PC-3 (cell line): ENCODE measurements at places on chromosomes 1 and 21. TPM values are rescaled to one million over a fixed set of nuclear protein-coding genes. Genes with fewer than 3 reads are reported as not detected.

Gene MEX3A
- 12.9 and 14.7 TPM in 2 replicates for total RNA-seq

DNA sequence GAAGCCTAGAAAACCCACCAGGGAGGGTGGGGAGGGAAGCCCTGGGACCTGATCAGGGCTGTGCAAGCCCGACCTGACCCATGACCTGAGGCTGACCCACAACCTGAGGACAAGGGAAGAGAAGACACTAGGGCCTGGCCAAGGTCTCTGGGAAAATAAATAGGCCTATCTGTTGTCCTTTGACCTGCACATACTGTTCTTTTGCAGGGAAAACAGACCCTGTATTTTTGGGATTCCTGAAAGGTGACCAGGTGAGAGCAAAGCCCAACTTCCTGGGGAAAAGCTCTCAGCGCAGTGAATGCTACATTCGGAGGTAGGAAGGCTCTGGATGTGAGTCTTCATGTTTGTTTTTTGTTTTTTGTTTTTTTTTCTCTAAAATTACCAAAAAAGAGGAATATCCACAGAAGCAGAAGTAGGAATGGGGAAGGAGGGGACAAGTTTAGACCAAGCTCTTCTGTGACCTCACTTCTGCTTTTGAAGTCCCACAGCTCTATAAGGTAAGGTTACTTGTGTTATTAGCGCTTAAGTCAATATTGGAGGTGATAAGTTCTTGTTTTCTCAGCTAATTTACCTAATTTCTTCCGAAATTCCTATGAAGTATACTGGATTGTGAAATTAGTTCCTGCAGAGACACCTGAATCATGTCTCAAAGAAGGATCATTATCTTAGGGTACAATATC, 26.2 kb upstream of the LYST start:
- no peak for DNase-seq

- no peak for DNase-seq
Observed at GRCh38 chr1:17773591-17774326, 18.6 kb downstream of the ACTL8 start.

DNA sequence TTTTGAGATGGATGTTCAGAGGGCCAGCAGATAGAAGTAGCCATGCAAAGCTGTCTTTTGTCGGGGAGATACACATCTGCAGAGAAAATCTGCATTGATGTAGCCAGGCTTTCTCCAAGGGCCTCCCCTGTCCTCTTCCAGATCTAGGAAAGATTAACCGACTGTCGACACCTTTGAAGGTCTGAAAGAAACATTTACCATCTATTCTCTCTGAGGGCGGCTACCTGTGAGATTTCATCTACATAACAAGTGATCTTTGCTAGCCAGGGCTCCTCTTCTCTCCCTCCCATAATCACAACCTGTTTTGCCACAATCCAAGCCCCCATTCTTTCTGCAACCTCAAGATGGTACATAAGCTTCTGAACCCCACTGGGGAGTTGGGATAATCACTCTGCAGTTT, 193.6 kb downstream of the RGS7 start:
- no peak for DNase-seq

DNA sequence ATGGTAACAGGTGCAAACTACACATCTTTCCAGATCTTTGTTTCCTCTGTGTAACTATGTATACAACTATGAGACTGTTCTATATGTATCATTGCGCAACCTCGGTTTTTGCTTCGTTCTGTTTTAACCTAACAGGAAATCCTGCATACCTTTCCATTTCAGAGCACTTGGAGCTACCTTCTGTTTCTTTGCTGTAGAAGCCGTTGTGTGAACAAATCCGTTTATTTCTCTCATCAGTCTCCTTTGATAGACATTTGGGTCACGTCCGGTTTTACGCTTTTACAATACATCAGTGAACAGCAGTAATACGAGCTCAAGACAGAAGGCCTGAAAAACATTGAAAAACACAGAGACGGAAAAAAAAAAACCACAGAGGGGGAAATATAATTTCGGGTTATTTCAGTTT, 10.5 kb downstream of the ATP5IF1 start:
- DNase-seq = peak; percentile 90

DNA sequence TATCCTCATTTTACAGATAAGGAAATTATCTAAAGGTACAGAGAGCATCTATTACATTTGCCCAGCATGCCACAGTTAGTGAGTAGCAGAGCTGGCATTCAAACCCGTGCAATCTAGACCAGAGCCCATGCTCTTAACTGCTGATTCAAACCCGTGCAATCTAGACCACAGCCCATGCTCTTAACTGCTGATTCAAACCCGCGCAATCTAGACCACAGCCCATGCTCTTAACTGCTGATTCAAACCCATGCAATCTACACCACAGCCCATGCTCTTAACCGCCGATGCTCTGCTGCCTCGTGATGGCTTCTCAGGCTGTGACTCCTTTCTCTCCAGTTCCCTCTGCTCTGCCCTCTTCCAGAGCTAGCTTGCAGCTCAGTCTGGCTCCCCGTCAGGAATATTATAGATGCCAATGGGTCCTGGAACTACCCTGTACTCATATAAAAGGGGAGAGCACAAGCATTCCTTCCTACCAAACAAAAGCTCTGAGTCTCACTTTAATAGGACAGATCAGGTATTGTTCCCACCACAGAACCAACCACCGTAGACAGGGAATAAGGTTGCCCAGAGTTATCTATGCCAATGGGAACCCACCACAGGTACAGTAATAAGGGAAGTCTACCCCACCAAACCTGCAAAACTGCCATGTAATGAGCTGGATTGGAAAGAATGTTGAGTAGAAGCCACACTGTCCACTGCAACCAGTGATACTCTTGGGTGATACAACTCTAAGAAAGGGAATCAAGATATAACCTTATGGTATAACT, 78.4 kb downstream of the SMYD3 start:
- peak; percentile 85 for DNase-seq

DNA sequence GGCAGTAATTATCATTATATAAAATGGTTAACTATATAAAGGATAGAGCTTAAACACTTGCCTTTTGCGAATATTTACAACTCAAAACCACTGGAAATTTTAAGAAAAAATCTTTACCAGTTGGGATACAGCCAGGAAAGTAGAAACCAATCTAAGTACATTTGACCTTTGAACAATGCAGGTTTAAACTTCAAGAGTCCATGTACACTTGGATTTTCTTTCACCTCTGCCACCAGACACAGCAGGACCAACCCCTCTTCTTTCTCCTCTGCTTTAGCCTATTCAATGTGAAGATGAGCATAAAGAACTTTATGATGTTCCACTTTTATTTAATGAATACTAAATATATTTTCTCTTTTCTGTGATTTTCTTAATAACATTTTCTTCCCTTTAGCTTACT, 361.1 kb downstream of the NEGR1 start:
- DNase-seq = no peak

Gene DCST2
- total RNA-seq = 0.18 and 3.0 TPM in 2 replicates

Gene TMPRSS2
- total RNA-seq = 9.3 and 15.8 TPM in 2 replicates

Gene TMEM50B
- 21.5 and 25.5 TPM in 2 replicates for total RNA-seq

Gene MATN1
- total RNA-seq = 0.63 TPM in 1 of 2 replicates, not detected in the other

DNA sequence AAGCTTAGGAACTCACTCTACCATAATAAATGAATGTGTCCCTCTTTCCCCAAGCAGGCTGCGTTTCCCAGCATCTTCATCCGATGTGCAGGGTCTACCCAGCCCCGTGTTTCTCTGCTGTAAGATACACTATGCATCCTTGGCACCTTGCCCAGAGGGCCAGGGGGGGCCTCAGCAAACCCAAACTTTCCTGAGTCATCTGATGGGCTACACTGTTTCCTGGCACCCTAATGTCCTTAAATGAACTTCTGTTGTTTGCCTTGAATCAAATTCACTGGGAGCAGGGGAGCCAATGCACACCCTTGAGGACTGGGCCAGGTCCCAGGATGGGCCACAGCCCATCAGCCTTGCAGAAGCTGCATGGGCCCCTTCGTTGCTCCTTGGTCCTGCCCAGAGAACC, 145.5 kb downstream of the IGSF21 start:
- no peak for DNase-seq

DNA sequence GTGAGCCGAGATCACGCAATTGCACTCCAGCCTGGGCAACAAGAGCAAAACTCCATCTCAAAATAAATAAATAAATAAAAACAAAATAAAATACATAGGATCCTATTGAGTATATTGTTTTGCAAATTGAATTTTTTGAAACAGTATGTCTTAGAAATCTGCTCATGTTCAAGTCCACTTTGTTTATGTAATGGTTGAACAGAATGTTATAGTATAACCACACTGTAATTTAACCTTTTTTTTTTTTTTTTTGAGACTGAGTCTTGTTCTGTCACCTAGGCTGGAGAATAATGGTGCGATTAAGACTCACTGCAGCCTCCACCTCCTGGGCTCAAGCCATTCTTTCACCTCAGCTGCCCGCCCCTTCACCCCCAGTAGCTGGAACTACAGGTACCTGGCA, 31.4 kb downstream of the PARK7 start:
- no peak for DNase-seq

GRCh38 chr21:33302796-33303195, 22.0 kb upstream of the IFNAR1 start:
- DNase-seq = peak; percentile 6
